Stimulated activated CD4-positive, alpha-beta T cell treated with anti-CD3 and anti-CD28 coated beads, Interleukin-1b, Interleukin-23, amount 100 ng/mL, for 48 hours (primary cell): ENCODE measurements at places on chromosomes 1 and 21.

- DNase-seq: no peak
Measured at GRCh38 chr21:43302062-43302700, 124.8 kb downstream of the SIK1 start.

- DNase-seq: no peak
Measured at GRCh38 chr1:41018018-41018410, 3.5 kb downstream of the SLFNL1 start.

DNA sequence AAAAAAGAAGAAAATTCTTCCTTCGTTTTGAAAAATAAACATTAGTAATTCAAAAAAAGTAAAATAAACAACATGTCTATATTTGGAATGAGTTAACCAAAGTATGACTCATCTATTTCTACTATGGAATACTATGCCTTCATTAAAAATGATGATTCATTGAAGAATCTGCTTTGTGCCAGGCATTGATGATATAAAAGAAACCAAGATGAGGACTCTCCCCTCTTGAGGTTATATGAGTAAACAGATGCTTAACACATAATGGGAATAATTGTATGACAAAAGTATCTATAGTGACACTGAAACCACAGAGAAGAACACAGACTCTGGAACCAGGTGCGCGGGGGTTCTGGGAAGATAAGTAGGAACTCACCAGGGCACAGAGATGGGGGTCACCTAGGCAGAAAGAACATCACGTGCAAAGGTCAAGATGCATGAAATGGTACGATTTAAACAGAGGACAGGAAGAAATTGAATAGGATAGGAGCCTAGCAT is 18.8 kb downstream of the ELF3 start:
- DNase-seq: no peak

- no peak for DNase-seq
Measured at GRCh38 chr1:56189946-56190805, 389.2 kb downstream of the PLPP3 start.

GRCh38 chr1:99217599-99217998 is 46.7 kb upstream of the PLPPR4 start:
- no peak for DNase-seq
